ENCODE measurements at places on chromosomes 4 and X. TPM values are rescaled to one million over a fixed set of nuclear protein-coding genes. Genes with fewer than 3 reads are reported as not detected.

BANK1 gene
- total RNA-seq = 0.22 TPM

AKAP14 gene
- total RNA-seq = not detected

PAGE2 gene
- total RNA-seq = not detected

SPOCK3 gene
- not detected for total RNA-seq

BEND2 gene
- total RNA-seq = 0.24 TPM

HOPX gene
- total RNA-seq = 5.2 TPM

PRDM8 gene
- total RNA-seq = 1.6 TPM

ARSH gene
- not detected for total RNA-seq

F9 gene
- total RNA-seq = not detected

CXCL3 gene
- 0.43 TPM for total RNA-seq

- DNase-seq = no peak
These were observed 192.0 kb upstream of the ANK2 start for GRCh38 chr4:112857461-112857860.

GRCh38 chr4:83010111-83010521, 507 bp downstream of the LIN54 start:
- DNase-seq = no peak

DNA sequence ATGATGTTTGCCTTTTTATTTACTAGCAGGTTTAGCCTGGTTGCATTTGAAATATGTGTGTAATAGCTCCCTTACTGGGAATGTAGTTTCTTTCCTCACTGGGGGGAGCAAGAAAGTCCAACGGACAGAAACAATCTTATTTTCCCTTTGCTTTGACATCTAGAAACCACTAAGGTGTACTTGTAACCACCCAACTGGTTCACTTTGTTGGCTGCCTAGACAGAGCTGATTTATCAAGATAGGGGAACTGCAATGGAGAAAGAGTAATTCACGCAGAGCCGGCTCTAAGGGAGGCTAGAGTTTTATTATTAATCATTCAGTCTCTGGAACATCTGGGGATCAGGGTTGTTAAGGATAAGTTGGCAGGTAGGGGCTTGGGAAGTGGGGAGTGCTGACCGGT, 30.3 kb downstream of the XG start:
- DNase-seq = no peak

DNA sequence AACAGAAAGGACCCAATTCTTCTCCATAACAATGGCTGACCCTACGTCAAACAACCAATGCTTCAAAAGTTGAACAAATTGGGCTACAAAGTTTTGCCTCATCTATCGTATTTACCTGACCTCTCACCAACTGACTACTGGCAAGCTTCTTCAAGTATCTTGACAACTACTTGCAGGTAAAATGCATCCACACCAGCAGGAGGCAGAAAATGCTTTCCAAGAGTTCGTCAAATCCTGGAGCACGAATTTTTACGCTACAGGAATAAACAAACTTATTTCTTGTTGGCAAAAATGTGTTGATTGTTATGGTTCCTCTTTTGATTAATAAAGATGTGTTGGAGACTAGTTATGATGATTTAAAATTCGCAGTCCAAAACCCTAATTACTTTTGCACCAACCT, 6.7 kb upstream of the GAB1 start:
- no peak for DNase-seq

DNA sequence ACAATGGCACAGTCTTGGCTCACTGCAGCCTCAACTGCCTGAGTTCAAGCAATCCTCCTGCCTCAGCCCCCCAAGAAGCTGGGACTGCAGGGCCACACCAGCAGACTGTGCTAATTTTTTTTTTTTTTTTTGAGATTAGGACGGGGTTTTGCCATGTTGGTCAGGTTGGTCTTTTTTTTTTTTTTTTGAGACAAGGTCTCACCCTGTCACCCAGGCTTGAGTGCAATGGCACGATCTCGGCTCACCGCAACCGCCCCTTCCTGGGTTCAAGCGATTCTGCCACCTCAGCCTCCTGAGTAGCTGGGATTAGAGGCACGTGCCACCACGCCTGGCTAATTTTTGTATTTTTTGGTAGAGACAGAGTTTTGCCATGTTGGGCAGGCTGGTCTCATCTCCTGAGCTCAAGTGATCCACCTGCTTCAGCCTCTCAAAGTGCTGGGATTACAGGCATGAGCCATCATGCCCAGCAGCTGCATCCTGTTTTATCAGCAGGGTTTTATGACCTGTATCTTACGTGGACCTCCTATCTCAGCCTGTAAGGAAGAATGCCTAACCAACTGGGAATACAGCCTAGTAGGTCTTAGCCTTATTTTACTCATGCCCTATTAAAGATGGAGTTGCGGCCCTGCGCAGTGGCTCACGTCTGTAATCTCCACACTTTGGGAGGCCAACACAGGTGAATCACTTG, 13.2 kb upstream of the MRPL1 start:
- DNase-seq = no peak

DNA sequence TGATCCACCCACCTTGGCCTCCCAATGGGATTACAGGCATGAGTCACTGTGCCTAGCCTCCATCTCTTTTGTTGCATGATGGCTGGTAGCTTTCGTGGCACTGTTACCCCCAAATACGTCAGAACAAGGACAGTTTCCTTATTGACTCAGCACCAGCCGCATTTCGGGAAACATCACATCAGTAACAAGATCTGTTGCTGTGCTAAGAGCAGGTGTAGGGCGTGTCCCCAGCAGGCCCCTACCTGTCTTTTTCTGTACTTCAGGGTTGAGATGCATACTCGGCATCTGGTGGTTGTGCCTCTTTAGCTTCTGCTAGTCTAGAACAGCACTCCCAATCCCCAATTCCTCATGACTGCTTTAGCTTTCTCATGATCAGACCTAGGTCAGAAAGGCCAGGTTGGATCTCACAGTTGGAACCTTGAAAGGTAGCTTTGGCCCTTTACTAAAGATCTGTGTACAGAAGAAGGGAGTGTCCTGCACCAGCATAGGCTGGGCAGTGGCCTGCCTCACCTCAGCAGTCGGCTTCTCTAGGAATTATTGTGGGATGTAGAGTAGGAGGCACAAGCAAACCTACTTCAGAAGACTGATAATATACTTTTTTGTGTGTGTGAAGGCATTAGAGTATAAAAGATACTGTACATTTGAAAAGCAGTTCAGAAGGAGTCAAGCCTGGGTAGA, 36.8 kb downstream of the NSD2 start:
- no peak for DNase-seq

DNA sequence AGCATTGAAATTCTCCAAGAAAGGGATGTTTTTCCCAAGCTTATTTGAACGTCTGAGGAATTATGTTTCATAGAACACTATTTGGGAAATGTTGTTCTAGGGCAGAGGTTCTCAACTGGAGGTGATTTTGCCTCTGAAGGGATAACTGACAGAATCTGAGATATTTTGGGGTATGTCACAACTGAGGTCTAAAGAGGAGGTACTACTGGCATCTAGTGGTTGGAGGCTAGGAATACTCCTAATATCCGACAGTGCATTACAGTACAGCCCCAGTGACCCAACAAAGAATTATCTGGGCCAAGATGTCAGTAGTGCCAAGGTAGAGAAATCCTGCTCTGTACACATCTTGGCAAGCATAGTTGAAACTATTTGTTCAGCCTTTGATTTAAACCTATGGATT, 6.4 kb downstream of the HSPA4L start:
- DNase-seq = no peak

DNA sequence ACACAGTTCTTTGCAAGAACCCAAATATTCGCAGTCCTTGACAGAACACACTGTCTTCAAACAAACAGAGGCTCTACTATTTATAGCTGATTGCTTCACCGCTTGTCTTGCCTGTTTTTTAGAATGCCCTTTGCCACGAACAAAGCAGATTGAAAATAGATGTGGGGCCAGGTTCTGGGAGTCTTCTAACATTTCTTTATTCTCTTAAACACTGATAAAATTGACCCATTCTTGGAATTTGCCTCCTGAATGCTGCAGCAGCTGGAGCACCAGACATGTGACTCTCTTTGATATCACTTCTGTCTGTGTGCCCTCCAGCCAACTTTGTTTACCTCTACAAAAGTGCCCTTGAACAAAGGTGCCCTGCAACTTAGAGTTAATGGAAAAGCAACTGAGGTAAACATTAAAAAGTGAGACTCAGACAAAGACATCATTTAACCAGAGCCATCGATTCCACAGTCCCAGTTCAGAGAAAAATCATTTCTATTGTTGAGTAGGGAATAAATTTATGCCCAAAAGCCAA, 64.2 kb upstream of the SPP1 start:
- no peak for DNase-seq

- DNase-seq = no peak
These were observed 33.7 kb upstream of the VMA21 start for GRCh38 chrX:151363316-151363715.

DNA sequence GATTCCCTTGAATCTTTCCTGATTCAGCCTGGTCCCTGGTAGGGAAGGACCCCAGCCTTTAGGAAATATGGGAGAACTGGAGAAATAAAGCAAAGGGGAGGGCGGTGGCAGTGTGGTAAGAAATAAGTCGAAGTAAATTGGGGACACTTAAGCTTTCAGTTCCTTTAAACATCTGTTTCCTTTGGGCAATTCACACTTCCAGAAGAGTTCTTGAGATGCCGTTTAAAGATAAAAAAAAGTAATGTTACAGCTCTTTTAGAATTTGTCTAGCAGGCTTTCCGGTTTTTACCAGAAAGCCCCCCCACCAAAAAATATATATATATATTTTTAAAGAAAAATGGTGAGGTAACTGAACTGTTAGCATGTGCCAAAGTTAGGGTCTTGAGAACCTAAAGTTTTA, 46.6 kb downstream of the TSPAN7 start:
- no peak for DNase-seq

DNA sequence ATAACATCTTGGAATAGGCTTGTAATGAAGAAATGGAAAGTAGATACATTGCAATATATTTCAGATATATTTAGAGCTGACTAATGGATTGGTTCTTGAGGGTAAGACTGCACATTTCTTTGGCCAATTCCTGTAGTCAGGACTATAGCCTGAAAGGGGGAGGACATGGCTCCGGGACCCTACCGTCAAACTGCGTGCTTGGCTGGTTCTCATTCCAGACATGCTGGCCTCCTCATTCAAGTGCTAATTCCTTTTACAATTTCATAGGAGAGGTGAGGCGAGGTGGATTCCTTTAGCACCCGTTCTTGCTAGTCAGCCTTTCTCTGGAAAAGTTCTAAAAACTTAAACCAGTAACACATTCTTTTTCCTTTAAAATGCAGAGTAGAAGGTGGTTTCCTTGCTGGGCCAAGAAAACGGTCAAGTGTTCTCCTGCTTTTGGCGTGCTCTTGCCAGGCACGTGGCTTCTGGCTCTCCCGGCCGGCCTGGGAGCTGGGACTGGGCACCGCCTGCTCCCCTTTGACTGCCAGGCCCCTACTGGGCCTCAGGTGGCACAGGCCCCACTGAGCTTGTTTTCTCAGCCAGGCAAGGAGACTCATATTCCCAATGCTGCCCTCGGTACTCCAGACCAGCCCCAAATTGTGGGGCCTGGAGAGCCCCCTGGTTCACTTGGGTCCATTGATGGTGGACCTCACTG, 167.2 kb downstream of the STK32B start:
- DNase-seq = no peak

GRCh38 chr4:122479935-122480416, 23.5 kb upstream of the IL2 start:
- no peak for DNase-seq

- no peak for DNase-seq
These were observed 85.7 kb downstream of the QDPR start for GRCh38 chr4:17426222-17426621.

DNA sequence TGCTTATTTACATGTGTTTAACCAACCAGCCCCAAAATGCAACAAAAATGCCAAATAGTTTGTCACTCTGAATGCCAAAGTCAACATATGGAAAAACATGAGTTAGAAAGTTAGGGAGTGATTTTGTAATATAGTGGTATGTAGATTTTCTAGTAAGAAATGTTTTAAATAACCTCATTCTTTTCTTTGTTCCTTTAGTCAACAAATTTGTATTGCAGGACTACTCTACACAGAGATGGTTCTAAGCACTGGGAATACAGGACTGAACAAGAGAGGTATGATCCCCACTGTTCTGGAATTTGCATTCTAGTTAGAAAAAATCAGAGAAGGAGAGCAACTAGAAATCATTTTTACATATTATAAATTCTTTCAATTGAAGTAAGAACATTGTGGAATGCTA, 218.8 kb upstream of the ANXA10 start:
- DNase-seq = no peak

GRCh38 chr4:139666735-139667281, 1.2 kb downstream of the MGST2 start:
- no peak for DNase-seq

GRCh38 chrX:17697191-17697590, 40.1 kb upstream of the SCML1 start:
- no peak for DNase-seq

- DNase-seq = no peak
These were observed 81.6 kb downstream of the NAF1 start for GRCh38 chr4:163085085-163085484.

- no peak for DNase-seq
These were observed 45.6 kb upstream of the CCSER1 start for GRCh38 chr4:90081432-90082144.

DNA sequence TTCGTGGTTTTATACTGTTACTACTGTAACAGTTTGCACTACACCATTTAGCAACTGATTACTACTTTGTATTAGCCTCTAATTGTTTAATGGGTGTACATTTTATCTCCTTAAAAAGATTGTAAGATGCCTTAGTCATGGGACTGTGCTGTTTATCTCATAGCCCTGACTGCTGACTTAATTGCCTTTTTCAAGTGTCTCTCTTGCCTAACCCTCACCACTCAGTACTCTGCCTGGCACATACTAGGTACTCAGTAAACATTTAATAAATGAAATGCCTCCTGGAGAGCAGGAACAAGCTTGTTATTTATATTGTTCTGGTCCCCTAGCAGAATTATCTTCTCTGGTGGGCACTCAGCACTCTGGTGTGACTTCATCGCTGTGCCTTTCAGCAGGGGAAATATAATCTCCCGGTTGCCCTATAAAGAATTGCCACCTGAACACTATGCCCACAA, 1.7 kb upstream of the STIM2 start:
- DNase-seq = no peak

GRCh38 chrX:65828599-65828998, 161.1 kb downstream of the MSN start:
- no peak for DNase-seq

DNA sequence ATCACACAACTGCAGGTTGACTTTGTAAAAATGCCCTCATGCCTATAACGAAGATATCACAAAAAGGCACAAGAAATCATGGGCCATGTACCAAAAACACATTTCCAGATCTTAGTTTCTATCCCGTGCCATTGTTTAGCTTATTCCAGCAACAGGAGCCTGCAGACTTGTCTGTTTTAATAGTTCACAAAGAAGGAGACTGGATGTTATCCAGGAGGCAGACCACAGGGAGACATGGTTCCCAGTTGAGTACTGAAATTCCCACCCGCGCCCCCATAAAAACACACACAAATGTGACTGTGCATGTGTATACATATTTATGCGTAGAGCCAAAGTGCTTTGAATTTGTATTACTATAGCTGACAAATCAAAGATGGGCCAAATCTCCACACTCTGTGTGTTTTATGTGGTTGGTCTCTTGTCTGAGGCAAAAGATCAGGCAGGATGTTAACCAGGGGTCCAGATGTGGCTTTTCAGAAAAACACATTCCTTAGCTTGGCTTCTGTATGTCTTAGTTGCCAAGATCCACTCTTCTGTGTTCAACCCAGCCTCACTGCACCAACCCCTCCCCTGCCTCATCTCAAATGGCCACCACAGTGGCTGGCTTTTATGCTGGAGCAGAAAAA, 469.2 kb upstream of the DIPK2B start:
- no peak for DNase-seq
